ENCODE measurements at places on chromosomes 11 and 22.

DNA sequence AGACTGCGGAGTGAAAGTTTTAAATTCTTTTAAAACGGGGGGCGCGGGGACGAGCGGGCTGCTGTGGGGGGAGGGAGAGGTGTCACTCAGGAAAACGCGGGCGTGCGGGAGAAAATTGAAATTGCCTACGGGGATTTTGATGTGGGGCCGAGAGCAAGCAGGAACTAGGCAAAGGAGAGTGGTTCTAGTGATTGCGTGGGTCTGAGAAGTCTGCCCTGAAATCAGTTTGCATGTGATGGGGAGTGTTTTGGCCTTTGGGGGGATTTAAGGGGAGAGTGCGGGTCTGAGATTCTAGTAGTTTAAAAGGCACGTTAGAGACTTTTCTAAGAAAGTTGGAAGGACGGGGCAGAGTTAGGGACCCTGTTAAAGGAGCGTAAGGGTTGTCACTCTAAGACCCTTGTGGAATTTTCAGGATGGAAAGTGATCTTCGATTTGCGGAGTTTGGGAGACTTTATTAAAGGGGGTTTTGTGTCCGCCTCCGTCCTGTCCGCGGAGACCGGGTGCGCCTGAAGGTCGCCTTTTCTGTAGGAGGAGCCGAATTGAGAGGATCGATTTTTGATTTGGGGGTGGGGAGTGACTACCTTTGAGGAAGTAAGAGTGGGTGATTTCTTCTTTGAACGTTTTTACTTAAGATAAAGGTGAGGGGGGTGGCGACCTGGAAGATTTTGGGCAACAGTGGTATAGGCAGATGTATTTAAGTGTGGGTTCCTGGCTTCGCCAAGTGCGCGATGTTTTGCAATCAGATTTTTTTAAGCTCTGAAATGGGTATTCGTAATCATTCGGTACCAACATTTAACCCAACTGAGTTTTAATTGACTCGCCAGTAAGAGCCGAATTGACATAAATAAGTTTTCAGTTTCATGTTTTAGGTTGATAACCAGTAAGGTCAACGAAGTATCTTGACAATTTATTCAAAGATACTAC is 1.1 kb downstream of the EED start:
- DNase-seq: peak; percentile 25

DNA sequence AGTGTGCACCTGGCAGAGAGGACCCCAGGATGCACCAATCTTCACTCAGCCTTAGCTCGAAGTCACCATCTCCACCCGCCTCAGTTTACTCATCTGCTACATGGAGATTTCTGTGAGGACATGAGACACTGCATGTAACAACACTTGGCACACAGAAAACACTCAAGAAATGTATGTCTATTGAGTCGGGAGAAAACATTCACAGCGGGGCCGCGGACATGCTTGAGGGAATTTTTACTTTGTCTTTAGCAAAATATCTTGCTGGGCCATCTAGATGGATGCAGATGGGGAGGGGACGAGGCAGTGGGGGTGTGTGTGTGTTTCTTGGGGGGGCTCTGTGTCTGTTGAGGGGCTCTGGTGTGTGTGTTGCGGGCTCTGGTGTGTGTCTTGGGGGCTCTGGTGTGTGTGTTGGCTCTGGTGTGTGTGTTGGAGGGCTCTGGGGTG is 28.4 kb upstream of the RFPL3 start:
- no peak for DNase-seq

DNA sequence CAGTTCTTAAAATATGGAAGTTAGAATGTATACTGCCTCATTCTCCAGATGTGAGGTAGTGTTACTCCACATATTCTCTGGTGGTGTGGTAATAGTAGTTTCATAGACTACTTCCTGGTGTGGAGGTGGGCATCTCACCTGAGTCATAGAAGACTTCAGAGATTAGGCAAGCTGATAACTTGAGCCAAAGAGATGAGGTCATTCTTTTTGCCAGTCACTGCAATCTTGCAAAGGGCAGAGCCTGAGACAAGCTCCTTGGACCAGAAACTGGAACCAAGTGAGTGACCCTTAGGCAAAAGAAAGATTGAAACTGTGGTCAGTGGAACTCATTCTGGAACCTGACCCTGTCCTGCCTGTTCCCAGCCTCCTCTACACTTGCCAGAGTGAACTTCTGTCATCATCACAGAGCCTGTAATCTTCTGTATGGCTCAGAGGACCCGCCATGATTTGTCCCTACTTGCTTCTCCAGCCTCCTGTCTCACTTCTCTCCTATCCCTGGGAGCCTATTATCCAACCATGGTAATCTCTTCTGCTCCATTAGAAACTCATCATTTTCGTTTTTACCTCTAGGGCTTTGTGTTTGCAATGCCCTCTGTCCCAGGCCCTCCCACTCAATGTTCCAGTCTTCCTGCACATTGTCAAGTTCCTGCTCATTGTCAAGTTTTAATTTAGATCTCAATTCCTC is 10.6 kb upstream of the CCDC83 start:
- DNase-seq: no peak

DNA sequence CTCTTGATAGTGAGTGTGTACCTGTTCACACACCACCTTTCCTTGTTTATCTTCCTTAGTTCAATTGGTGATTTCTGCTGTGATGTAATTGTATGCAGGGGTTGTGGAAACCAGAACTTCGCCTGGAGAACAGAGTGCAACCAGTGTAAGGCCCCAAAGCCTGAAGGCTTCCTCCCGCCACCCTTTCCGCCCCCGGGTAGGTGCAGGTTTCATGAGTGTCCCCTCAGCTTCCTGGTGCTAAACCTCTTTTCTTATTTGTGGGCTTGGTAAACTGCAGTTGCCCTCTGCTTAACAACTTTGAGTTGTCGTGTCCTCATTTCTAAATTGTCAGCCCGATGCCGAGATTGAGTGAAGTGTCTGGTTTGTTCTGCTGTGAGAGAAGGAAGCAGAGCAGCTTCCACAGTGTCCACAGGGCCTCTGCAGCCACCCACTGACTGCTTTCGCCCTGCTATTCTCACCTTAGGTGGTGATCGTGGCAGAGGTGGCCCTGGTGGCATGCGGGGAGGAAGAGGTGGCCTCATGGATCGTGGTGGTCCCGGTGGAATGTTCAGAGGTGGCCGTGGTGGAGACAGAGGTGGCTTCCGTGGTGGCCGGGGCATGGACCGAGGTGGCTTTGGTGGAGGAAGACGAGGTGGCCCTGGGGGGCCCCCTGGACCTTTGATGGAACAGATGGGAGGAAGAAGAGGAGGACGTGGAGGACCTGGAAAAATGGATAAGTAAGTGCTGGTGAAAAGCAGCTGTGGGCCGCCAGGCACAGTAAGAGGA is 7.1 kb upstream of the GAS2L1 start:
- DNase-seq: no peak

DNA sequence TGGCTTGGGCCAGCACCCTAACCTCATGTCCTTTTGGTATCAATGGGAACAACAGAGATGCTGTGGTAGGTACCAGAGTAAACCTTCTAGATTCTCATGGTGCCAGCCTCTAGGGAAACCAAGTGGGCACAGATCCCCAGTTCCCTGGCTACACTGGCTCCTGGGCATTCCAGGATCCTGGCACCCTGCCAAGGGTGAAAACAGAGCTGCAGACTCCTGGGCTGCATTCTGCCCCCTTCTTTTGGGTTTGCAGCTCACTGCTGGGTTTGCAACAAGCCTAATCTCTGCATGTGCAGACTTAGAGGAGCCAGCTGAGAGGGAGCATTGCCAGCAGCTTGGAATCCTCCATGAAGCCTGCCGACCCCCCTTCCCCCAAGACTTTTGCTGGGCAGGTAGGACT is 30.6 kb downstream of the PRDM11 start:
- DNase-seq: no peak

- DNase-seq: peak; percentile 67
Observed at GRCh38 chr11:14537134-14537599, 17.0 kb upstream of the PSMA1 start.

Data from CD4-positive, CD25-positive, alpha-beta regulatory T cell (primary cell).